RPMI7951 (cell line): ENCODE measurements at places on chromosomes 16 and 17. TPM values are rescaled to one million over a fixed set of nuclear protein-coding genes. Genes with fewer than 3 reads are reported as not detected.

Gene TRPV2
- total RNA-seq, result 123 and 130 TPM in 2 replicates

Gene NSF
- 42.8 and 51.7 TPM in 2 replicates for total RNA-seq

Gene CCL16
- not detected in 2 replicates for total RNA-seq

Gene PTX4
- not detected in 2 replicates for total RNA-seq

Gene CHST4
- not detected in 2 replicates for total RNA-seq

Gene SLC25A10
- total RNA-seq, result 45.9 and 53.0 TPM in 2 replicates

Gene MPP3
- 4.9 and 6.1 TPM in 2 replicates for total RNA-seq

GRCh38 chr16:48318630-48319029 is 66.6 kb downstream of the SIAH1 start:
- DNase-seq, result peak; percentile 73

DNA sequence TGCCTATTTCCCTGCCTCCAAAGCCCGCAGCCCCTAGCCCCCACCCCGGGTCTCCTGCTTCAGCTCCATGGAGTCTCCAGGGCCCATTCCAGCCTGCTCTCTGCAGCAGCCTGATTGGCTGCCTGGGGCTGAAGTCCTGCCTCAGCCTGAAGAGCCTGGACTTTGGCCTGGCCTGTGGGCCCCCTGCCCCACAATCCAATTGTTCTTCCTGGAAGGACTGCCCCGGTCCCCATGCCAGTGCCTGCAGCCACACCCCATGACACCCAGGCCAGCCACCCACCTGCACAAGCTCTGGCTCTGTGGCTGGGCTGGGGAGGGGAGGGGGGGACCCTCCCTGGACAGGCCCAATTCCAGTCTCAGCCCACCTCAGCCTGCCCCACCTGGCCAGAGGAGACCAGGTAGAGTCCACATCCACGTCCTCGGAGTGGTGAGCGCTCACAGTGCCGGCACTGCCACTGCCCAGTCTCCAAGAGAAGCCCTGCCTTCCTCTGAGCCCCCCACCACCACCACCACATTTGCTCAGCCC is 12.3 kb downstream of the ENPP7 start:
- DNase-seq, result no peak

DNA sequence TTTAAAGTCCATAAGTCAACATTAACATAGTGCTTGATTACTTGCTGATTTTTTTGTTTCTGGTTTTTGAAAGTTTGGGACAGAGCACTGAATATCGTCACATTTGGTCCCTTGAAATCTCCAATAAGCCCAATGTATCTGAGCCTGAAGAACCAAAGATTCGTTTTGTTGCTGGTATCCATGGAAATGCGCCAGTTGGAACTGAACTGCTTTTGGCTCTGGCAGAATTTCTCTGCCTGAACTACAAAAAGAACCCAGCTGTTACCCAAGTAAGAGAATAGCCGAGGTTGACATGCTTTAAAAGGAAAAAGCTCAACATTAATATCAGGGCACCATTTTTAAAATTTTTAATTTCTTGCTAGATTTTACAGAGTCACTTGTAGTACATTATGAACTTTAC is 27.7 kb upstream of the GOSR1 start:
- no peak for DNase-seq

DNA sequence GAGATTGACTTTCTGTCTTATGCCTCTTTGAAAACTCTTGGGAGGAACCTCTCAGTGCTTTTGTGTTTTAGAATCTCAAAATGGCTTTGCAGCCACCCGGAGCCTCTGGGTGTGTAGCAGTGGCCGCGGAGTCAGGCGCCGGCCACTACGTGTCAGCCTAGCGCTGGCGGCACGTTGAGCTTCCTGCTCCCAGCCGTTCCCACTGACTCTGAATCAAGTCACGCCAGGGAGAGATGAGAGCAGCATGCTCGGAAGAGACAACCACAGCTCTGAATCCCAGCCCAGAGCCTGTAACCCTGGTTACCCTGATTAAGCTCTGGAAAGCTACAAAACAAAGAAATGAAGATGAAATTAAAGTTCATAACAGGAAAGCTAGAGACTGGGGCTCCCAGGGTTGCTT is 97.4 kb upstream of the CACNG5 start:
- no peak for DNase-seq

DNA sequence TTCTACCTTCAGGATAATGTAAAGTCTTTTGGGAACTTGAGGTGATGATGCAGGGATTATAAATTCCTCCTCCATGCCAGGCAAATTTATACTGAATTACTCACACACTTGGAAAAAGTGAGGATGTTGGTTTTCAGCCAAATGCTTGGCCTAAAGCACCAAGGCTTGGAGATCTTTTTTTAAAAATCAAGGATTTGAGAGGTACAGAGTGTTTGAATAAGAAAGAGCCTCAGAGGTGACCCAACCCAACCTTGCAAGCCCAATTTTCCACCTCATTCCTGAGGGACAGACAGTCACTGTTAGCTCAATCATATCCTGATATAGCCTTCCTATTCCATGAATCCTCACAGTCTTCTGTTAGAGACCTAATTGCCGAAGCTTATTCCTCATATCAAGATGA is 14.0 kb downstream of the GRIN2A start:
- DNase-seq, result peak; percentile 84

DNA sequence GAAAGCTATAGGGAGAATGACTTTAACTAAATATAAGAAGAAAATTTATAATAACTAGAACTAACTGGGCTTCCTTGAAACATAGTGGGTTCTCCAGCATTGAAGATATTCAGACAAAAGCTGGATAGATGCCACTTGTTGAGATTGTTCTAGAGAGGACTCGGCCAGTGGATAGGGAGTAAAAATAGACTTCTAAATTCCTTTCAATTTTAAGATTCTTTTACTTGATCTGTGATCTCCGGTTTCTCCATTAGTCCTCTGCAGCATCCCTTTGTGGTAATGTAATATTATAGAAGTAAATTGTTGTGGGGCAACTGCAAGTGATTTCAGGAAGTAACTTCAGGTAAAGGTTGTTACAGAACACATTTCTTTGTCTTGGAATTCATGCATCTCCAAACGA is 10.3 kb upstream of the RARA start:
- no peak for DNase-seq

GRCh38 chr17:48717367-48718226 is 4.7 kb downstream of the PRAC1 start:
- no peak for DNase-seq

- DNase-seq, result no peak
These were observed 1622.3 kb downstream of the CDH8 start for GRCh38 chr16:60413969-60414368.

DNA sequence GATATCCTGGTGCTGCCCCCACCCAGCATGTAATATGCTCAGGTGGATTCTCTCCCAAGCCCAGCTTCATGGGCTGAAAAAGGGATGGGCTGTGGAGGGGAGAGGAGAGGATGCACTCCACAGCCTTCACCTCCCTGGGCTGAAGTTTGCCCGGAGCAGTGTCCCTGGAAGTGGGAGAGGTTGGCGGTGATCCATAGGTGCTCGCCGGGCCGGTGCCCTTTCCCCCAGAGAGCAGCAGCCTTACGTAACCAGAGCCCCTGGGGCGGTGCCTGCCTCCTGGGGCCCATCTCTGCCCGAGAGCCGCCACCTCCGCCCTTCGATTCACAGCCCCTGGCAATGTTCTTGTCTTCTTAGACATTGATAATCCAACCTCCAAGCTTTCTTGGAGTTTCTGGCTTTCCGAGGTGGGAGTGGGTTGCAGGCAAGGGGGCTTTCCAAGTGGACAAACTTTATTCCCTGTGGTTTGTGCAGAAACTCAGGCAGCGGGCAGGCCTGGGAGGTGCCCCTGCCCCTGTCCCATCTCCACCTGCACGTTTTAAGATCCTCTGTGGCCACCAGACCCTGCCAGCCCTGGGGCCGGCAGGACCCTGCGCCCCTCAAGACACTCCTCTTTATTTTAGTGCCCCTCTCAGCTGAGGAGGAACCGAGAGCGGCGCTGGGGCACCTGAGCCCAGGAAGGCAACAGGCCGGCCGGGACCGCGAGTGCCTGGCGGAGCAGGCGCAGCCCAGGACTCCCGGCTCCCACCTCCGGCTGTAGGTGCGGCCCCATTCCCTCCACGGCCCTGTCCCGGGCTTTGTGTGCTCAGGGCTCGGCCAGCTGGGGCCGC is 3.1 kb upstream of the WDR90 start:
- peak; percentile 15 for DNase-seq

- DNase-seq, result no peak
These were observed 16.7 kb downstream of the CDK5R1 start for GRCh38 chr17:32503251-32504165.

DNA sequence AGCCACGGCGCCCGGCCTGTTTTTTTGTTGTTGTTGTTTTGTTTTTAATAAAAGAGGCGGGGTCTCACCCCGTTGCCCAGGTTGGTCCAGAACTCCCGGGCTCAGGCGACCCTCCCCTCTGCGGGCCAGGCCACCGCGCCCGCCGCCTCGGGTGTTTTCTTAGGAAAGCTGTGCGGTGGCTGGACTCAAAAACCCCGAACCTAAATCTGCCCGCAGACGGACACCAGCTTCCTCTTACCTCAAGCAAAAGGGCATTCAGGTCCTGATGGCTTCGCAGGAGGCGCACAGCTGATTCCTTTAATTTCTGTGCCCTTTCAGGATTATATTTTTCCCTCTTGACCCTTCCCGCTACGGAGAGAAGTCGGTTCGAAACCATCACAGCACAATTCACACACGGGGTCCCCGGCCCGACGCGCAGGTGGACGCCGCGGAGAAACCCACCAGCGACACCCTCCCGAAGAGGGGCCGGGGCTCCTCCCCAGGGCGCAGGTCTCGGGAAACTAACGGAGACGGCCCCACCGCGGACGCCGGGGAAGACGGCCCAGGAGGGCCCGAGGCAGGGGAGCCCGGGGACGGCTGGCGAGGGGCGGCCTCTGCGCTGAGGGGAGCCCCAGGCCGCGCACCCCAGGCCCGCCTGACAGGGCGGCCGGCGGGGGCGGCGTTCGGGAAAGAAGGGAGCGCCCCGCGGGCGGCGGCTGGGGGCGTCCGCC is 653 bp downstream of the FANCA start:
- DNase-seq, result peak; percentile 24

DNA sequence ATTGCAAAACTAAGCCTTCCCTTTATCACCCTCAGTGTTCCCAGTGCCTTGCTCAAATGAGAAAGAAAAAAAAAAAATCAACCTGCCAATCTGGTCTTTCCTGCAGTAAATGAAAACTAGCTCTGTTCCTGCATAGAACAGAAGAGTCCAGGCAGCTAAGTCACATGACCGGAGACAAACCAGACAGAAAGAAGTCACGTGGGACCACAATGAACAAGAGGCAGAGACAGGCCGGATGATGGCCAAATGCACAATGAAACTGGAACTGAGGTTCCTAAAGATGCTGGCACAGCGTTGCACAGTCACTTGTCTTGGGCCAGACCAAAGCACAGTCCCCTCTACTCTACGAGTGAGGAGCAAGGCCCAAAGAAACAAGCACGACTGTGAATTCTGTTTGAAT is 172.5 kb downstream of the GRIN2A start:
- no peak for DNase-seq

GRCh38 chr17:5283571-5284315 is 1.7 kb downstream of the RABEP1 start:
- DNase-seq, result no peak

DNA sequence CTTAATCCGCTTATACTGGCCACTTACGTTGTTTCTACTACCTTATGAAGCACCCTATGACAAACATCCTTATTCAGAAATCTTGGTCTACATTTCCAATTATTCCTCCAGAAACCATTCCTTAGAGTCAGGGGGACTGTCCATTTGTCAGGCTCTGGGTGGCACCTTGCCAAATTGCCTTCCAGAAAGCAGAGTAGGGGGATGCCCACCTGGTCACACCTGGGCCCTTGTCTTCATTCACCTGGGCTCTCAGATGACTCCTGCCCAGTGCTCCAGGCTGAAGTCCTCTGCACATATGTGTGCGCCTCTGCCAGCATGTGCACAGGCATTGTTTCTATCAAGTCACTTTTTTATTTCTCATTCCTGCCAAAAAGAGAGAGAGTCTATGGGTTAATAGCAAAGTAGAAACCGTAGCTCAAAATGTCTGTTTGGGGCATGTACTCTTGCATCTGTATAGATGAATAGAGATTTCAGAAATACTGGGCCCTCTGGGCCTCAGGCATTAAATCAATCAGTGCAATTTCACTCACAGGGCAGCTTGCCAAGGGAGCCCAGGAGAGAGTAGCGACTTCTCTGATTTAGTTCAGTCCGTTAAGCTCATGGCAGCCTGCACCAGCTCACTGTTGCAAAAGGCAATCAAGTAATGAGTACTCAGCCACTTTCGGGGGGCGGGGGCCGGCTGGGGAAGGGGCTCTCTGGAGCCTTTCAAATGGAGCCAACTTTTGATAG is 104.7 kb downstream of the SOCS1 start:
- DNase-seq, result no peak

DNA sequence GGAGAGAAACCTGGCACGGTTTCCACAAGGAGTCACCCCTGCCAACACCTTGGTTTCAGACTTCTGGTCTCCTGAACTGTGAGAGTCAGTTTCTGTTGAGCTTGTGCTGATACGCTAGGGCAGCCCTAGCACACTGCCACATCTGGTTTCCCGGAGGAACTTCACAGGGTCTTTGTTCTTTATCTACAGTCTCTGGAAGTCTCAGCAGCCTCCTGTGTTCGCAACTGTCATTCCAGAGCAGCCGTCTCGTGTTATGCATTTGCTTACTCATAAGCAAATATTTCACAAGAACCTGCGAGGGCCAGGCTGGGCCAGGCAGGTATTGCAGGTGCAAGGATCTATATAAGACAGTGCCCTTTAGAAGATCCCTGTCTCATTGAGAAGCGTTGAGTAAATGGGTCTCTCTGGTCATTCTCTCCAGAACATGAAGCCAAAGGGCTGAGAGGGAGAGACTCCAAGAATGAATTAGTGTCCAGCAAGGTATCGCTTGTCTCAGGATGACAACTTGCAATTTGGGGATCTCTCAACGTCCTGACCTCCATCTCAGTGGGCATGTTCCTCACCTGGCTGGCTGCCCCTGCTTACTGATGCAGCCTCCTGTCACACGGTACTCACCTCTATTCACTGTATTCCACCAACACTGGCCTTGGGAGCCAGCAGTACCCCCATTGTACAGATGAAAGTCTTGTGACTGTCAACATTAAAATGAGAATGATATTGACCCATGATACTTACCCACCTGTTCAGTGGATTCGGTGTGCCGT is 141.2 kb downstream of the WWOX start:
- DNase-seq, result no peak

- no peak for DNase-seq
These were observed 305.5 kb downstream of the SOX9 start for GRCh38 chr17:72426321-72426720.

GRCh38 chr16:83802554-83803205 is 5.1 kb upstream of the HSBP1 start:
- no peak for DNase-seq

- no peak for DNase-seq
These were observed 151.9 kb upstream of the IRX3 start for GRCh38 chr16:54438469-54438868.

DNA sequence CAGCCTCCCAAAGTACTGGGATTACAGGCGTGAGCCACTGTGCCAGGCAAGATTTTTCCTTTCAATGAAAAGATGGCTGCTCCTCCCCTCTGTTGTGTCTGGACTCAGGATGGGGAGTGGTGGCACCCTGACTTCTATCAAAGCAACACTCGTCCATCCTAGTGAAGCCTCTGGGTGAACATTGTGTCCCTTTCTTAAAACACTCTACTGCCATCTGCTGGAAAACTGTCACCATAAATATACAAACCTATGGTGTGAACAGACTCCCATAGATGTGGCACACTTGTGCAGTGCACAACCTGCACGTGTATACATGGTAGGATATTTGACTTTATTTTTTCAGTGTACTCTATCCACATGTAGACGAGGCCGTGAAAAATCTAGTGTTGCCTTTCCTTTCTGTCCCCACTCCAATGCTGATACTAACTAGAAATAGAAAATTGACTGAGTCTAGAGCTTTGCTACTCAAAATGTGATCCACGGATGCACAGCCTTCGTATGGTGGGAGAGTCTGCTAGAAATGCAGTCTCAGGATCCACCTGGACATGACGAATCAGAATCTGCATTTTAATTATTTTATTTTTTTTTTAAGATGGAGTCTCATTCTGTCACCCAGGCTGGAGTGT is 55.9 kb upstream of the PLCG2 start:
- peak; percentile 77 for DNase-seq
